Liver (tissue), 10 donors: ENCODE measurements at places on chromosomes 13 and 19. TPM values are rescaled to one million over a fixed set of nuclear protein-coding genes. Genes with fewer than 3 reads are reported as not detected.

The LCP1 gene
- 27.1 TPM for polyA plus RNA-seq

DNA sequence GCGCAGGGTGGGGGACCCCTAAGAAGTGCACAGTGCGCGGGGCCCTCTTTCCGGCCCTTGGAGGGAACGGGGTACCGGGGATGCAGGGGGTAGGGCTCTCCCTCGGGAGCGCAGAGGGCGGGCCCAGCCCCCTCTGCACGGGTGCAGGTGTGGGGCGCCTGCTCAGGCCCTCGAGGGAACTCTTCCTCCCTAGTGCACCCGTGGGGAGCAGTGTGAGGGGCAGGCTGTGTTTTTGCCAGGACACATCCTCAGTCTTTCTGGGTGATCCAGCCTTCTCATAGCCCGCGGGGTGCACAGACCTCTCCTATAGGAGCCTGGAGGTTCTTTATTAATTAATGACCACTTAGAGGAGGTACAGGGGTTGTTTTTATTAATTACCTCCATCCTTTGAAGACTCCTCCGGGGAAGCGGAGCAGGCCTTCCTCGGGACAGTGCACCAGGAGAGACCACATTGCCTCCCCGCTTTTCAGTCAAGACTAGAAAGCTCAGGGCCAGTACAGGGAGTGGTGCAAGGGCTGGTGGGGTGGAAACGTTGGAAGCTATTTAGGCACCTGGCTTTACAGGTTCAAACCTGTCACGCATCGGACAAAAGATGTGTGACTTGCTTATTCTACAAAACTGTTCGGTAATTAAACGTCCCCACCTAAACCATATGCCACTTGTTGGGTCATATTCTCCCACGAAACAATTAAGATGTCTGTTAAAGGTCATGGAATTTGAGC is 598 bp upstream of the GJB6 start:
- H3K4me1 ChIP-seq = peaks cover 6% of the 10 kb centered on the region
- peak overlapping the region; percentile 58 for H3K4me3 ChIP-seq
- no peaks in the 10 kb centered on the region for H3K36me3 ChIP-seq
- DNase-seq = no peak
- no peak overlapping the region for H3K27ac ChIP-seq
- no peaks in the 10 kb centered on the region for H3K27me3 ChIP-seq

DNA sequence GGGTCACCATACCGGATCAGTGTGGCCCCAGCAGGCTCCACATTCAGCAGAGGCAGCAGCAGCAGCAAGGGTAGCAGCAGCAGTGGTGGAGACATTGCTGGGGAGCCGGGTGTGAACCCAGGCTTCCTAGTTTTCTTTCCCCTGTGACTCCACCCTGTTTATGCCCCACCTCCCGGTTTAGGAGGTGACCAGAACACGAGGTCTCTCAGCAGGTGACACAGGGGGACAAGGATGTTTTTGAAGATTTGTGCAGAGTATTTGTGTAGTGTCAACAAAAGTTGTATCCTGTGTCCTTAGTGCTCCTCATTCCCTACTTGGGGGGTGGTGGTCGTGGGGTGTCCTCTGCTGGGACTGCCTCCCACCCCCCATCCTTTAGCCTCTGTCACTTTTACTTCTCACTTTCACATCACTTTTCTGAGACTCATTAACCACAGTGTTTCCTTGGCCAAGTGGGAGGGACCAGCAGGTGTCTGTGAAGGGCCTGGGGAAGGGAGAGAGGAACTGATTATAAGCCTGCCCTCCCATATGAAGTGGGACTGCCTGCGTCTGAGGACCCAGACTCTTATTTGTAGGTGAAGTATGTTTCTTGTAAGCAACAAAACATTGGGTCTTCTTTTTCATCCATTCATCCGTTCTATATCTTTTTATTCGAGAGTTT is 15.6 kb upstream of the KCNC3 start:
- no peaks in the 10 kb centered on the region for H3K27me3 ChIP-seq
- no peak overlapping the region for H3K27ac ChIP-seq
- peak overlapping the region; percentile 23 for H3K4me3 ChIP-seq
- peaks cover 2% of the 10 kb centered on the region for H3K36me3 ChIP-seq

- H3K4me1 ChIP-seq = no peaks in the 10 kb centered on the region
- no peaks in the 10 kb centered on the region for H3K36me3 ChIP-seq
- no peak overlapping the region for H3K4me3 ChIP-seq
- DNase-seq = no peak
- peaks cover 2% of the 10 kb centered on the region for H3K27me3 ChIP-seq
Measured at GRCh38 chr19:28399187-28399586, 813.8 kb downstream of the UQCRFS1 start.

- no peak overlapping the region for H3K27ac ChIP-seq
- no peaks in the 10 kb centered on the region for H3K27me3 ChIP-seq
- peaks cover 3% of the 10 kb centered on the region for H3K36me3 ChIP-seq
- no peak for DNase-seq
Measured at GRCh38 chr19:15471639-15472101, 7.3 kb upstream of the RASAL3 start.
